Stimulated activated CD4-positive, alpha-beta T cell treated with anti-CD3 and anti-CD28 coated beads, Interleukin-1b, Interleukin-23, amount 100 ng/mL, for 1 hour (primary cell): ENCODE measurements at places on chromosomes 2 and 18.
A peak's percentile ranks its signal among the peaks of the same experiment; 100 is the strongest.

GRCh38 chr2:36919041-36919837 lies 47.1 kb downstream of the STRN start:
- DNase-seq: no peak

DNA sequence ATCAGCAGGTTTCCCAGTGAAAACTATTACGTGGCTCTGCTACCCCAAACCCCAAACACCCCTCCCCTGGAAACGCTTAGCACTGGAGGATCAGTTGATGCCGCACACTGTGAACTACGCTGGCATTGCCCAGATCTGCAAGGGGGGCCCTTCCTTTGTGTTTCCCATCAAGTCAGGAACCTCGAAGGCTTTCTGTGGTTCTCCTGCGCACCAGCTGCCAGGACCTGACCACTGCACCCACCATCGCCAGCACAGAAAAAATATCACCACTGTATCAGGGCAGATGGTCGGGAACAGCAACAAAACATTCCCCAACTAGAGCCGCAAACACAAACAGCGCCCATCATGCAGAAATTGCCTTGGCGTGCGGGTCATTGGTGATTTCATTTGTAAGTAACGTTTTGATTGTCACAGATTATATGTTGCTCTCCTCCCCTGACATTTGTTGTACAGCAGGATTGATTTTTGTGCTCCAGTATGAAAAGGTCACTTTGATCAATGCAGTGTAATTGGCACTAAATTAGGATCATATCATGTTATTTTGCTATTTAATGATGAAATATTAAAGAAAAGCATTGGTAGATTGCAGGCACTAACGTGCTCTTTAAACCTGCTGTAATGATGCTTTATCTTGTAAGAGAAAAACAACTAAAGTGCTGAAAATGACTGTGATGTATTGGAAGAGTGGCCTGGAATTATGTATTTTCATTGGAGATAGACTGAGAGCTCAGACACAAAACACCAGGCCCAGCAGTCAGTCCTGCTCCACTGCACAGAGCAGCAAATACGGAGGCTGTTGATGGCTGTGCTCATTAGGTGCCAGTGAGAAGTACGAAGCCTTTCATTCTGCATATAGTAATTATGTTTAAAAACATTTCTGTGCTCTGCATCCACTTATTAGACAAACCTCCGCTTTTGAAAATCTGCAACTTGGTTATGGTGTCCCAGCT lies 833.2 kb upstream of the SALL3 start:
- no peak for DNase-seq

DNA sequence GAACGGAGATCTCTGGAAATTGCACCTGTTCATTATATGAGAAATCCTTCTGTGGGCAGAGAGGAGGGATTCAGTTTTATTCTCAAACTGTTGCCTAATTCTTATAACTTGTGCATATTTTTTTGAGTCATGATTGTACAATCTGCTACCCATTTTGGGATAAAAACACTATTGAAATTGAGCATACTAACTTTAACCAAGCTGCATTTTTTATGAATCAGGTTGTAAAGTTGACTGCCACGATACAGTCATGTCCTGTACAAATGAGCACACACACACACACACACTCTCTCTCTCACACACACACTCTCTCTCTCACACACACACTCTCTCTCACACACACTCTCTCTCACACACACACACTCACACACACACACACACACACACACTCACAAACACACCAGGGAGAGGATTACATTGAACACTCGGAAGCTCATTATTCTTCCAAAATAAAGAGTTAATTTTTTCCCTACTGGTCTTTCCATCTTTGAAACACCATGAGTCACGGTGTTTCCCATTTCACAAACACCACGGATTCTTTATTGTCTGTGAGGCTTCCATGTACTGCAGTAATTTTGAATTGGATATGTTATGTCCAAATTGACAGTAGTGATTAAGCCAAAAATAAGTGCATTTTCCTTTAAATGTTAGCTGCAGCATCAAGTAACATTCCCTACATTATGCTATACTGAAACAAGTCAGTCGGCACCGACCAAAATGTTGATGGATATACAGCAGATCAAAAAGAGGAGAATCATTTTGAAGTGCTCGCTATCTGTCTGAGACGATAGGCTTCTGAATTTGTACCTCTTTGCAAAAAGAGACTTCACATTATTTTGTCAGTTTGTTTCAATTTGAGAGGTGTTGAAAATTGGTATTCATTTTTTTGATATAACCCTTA lies 216.9 kb downstream of the ARHGAP15 start:
- no peak for DNase-seq

- no peak for DNase-seq
Measured at GRCh38 chr2:179307616-179308371, 43.2 kb upstream of the SESTD1 start.

- no peak for DNase-seq
Measured at GRCh38 chr18:13096232-13096631, 105.1 kb downstream of the CEP192 start.

DNA sequence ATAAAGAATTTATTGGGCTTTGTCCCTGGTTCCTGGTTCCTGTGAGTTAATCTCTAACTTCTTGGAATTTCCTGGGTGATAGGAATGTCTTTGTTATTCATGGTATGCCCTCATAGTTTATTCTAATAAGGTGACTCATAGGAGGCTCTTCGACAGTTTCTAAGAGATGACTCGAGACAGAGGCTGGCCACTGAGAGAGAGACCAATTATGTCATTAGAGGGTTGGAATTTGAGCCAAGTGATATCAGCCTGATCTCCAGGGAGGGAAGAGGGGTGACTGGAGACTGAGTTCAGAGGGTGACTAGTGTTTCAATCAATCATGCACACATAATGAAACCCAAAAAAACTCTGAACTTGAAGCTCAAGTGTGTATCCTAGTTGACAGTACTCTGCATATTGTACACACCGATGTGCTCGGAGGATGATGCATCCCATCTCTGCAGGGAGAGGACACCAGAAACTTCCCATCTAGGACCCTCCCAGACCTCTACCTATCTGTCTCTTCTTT lies 185.7 kb downstream of the MTCL1 start:
- no peak for DNase-seq

DNA sequence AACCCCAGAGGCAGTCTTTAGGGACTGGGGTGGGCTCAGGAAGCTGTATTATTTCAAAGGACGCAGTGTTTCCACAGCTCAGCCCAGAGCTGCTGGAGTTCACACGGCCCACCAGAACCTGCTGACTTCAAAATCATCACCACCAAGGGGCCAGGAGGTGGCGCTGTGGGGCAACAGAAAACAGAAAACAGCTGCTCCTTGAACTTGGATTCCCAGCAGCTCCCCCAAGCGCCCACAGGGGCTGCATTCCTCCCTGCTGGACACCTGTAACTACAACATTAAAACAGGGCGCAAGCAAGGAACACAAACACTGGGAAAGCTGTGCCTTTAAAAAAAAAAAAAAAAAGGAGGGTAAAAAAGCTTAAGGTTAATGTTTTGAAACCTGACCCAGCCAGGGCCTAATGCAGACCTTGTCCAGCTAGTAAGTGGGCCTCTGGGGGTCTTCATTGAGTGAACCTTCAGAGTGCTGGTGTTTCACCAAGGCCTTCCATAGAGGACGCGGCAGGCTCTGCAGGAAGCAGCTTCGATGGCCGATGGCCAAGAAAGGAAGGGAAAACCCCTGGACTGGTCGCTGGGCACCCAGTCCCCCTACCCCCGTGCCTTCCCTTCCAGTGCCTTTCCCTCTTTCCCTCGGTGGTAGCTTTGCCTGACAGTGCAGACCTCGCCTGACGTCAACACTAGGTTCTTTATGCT lies 25.9 kb downstream of the MLPH start:
- DNase-seq: peak; percentile 47

- no peak for DNase-seq
Measured at GRCh38 chr18:56645415-56646016, 5.6 kb upstream of the WDR7 start.

GRCh38 chr2:227745594-227745993 lies at the start of gene SCYGR8:
TSS of gene SCYGR8 (plus strand) at chr2:227745894. CDS start at chr2:227745894, 0 bp downstream.
- DNase-seq: no peak
